ENCODE measurements at places on chromosomes 4 and X. TPM values are rescaled to one million over a fixed set of nuclear protein-coding genes. Genes with fewer than 3 reads are reported as not detected.

KLB gene
- not detected for total RNA-seq

DNA sequence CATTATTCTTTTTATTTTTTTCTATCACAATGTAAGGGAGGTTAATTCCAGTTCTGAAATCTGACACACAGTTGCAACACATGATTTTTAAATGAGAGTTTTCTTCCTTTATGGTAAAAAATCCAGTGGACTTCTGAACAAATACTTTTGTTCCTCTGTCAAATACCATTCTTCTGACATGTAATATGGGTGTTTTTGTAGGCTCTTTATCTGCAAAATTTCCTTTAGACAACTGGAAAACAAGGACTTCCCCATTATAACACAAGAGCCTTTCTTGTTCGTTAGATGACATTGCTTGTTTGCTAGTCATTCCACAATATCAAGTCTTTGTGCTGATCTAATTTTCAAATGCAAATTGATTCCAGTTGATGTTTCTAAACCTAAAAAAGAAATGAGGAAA is 7.7 kb downstream of the FANCB start:
- DNase-seq, result no peak

OTUD6A gene
- total RNA-seq, result not detected

DNA sequence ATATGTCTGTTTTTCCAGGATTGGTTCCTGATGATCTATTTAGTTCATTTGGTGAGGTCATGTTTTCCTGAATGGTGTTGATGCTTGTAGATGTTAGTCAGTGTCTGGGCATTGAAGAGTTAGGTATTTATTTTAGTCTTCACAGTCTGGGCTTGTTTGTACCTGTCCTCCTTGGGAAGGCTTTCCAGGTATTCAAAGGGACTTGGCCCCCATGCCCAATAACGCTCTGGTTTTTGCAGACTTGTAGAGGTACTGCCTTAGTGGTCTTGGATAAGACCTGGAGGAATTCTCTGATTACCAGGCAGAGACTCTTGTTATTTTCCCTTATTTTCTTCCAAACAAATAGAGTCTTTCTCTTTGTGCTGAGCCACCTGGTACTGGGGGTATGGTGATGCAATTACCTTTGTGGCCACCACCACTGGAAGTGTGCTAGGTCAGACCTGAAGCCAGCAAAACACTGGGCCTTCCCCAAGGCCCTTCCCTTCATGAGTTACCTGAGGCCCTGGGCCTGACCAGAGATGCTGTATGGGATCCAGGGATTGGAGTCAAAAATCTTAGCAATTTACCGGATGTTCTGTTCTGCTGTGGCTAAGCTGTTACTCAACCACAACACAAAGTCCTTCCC is 63.3 kb upstream of the RXFP1 start:
- no peak for DNase-seq

KLHL15 gene
- 8.4 TPM for total RNA-seq

- no peak for DNase-seq
Measured at GRCh38 chrX:30414144-30414543, 105.0 kb upstream of the NR0B1 start.

DNA sequence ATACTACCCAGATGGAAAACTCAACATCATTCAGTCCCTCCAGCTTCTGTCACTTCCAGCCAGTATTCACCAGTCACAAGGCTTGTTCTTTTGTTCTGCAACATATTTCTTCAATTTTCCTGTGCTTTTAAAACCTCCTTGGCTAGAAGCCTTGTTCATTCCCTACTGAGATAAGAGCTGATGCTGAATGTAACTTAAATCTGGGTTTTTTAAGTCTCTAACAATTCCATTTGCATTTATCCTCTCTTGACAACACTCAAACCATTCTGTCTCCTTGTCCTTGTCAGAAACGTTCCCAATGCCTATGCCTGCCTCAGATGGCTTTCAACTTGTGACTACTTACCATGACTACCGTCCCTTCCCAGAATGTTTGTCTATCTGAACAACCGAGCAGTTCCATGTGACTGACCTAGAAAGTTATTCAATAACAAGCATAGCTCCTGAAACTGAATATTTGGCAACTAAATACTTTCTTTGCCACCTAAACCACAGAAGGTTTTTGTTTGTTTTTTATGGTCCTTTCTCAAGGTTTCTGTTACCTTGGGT is 682.9 kb upstream of the GALNTL6 start:
- DNase-seq, result no peak

TMEM47 gene
- 2.3 TPM for total RNA-seq

DNA sequence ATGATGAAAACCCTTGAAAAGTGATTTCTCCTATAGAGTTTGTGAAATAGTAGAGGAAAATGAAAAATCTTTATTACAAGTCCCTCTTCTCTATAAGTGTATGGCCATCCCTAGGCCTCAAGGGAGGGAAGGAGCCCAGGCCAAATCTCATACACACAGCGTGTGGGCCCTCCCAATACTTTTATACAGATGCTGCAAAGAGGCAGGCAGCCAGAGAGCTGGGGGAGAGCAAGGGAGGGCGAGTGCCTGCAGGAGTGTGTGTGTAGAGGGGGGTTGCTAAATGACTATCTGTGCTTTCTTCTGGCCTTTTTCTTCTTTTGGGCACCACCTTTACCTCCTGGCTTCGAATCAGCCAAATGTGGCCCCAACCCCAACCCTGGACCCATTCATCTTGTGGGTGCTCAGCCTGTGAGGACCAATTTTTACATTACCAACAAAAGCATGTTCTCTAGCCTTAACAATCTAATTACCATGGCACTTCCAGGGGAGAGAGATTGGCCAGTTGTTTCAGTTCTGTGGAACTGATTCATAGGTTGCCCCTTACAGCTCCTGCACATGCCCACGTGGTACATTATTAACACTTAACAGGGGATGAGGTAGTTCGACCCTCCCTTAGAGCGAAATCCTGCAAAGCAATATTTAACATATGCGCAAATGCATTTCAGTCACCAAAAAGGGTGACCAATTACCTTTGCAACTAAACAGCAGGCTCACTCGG is 2.0 kb downstream of the GPC3 start:
- DNase-seq, result no peak

DNA sequence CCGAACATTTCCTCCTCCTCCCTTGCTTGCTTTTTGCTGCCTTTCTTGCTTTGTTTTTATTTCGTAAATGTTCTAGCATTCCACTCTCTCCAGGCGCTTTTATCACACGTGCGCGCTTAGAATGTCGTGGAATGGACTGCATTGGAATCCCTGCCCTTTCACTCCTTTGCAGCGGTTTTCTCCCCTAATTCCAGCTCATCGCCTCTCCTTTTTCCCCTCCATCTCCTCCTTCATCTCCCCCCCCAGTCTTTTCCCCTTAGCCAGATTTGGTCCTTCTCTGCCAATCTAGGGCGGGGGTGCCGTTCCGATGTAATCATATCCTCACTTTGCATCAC is 579 bp downstream of the OGT start:
- DNase-seq, result no peak

DNA sequence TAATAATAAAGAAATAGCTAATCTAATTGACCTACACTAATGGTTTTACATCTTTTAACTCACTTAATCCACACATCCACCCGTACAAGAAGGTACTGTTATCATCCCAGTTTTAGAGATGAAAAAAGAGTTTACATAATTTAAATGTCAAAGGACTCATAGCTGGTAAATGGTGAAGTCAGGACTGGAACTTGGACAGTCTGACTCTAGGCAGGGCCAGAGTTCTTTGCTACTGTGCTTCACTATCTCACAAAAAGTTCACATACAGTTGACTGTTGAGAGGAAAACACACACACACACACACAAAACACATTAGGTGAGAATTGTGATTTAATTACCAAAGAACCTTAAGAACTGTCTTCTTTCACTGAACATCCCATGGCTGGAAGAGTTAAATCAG is 71.2 kb upstream of the PRSS48 start:
- no peak for DNase-seq

DNA sequence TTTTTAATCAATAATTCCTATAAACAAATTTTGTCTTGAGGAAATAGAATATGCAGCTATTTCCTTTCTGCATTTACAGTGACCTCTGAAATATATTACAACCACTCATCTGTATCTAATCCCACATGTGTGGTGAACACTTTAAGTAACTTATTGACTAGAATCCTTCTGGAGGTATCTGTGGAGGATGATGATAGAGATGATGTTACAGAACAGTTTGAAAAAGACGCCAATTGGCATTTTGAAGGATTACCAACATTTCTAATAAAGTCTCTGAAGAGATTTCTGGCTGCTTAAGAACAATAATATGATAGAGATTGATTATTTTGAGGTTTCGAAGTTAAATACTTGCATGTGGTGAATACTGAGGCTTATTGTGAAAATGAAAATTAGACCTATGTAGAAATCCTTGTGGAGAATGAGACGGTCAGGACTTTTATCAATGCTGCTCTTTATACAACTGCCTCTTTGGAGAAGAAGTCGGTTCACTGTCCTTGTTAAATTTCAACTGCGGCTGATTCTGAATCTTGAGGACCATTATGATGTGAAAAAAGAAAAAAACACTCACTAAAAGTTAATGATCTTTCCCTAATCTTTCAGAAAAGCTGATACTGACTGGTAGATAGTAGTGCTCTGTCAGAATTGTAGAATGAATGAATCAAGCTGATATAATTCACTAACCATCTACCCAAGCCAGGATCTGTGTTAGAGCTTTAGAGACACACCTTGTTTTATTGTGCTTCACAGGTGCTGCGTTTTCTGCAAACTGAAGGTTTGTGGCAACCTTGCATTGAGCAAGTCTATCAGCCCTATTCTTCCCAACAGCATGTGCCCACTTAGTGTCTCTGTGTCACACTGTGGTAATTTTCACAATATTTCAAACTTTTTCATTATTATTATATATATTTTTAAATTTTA is 204.7 kb downstream of the SPRY1 start:
- DNase-seq, result no peak

DNA sequence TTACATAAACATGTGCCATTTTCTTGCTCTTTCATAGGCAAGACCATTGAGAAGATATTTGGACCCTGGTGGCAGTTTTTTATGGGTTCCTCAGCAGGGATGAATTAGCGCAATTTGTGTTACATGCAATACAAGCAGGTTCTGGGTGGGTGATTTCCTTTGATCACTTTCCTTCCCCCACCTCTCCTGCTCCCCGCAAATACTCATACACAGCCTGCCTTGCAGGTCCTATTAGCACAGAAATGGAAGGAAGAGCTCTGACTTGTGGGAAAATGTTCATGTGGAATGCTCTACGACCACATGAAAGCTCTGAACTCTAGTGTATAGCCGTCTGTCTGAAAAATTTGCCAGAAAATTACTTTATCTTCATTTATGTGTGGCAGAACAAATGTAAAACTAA is 361.0 kb upstream of the FAT1 start:
- no peak for DNase-seq

LIMCH1 gene
- 10.6 TPM for total RNA-seq

NWD2 gene
- not detected for total RNA-seq

DNA sequence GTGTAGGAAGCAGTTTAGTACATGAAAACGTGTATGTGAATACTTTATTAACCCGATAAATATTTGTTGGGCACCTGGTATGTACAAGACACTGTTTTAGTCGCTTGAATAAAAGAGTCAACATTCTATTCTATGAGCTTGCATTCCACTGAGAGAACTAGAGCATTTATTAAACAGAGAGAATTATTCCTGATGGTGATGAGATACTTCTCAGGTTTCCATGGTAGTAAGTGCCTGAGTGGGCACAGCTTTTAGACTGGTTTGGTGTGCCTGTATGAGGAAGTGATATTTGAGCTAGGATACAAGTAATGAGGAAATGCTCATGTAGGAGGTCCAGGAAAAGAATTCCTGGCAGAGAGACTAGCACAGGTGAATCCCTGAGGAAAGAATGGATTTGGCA is 94.2 kb downstream of the ATP10D start:
- DNase-seq, result no peak

DNA sequence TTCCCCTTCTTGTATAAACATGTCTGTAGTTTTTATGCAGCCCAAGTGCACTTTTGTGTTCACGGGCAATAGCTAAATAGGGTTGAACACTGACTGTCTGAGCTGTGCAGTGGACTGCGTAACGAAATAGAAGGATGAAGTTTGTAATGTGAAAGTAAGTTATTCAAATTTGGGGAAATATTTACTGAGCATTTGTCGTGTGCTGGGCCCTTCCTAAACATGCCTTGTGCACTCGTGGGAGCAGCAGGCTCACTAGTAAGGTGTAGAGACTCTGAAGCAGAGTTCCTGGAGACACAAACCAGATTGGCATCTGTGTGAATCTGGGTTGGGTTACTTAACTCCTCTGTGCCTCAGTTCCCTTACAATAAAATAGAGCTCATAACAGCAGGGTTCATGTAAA is 51.7 kb upstream of the C1QTNF7 start:
- DNase-seq, result no peak

RASGEF1B gene
- not detected for total RNA-seq

DNA sequence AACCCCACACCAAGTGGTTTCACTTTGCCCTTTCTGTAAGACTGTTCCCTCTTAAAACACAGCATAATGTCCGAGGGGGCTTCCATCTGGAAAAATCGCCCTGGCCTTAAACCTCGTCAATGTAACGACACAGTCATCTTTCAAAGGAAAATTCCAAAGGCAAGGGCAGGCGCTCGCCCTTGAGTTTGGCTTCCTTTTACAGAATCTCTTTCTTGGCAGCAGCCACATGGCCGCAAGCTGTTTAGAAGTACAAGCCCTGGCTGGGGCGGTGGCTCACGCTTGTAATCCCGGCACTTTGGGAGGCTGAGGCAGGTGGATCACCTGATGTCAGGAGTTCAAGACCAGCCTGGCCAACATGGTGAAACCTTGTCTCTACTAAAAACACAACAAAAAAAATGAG is 27.1 kb upstream of the GRPEL1 start:
- no peak for DNase-seq

GRCh38 chrX:18668071-18668835 is 3.7 kb downstream of the RS1 start:
- DNase-seq, result no peak

DNA sequence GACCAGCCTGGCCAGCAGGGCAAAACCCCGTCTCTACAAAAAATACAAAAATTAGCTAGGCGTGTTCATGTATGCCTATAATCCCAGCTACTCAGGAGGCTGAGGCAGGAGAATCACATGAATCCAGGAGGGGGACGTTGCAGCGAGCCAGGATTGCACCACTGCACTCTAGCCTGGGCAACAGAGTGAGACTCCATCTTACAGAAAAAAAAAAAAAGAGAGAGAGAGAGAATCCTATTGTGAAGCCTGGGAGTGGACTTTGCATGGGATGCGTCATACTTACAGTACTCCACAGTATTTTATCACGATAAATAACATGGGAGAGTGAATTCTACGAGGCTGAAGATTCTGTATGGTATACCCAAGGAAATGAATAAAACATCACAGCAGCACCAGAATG is 139.6 kb downstream of the AASDH start:
- no peak for DNase-seq

- no peak for DNase-seq
Measured at GRCh38 chrX:40281336-40282005, 183.7 kb upstream of the BCOR start.

- no peak for DNase-seq
Measured at GRCh38 chr4:140154572-140154891, 548 bp upstream of the MAML3 start.

DNA sequence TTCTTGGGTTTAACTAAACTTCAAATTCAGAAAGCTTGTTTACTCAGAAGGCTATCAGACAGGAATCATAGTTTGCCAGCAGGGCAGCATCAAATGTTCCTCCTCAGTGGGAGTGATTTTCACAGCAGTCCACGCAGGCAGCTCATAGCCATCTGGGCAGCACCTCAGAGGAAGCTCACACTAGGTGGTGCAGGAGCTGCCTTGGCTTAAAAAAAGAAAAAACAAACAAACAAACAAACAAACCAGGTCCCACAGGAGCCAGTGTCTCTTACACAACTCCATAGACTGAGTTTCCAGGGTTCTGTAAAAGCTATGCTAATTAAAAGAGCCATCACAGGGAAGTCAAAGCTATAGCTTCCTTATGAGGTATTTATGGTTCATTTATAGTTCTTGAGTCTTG is 10.5 kb upstream of the KLHL5 start:
- DNase-seq, result no peak

GRCh38 chrX:133783274-133783673 is 202.1 kb downstream of the GPC3 start:
- DNase-seq, result no peak

Measured in HT1080 (cell line).